Psoas muscle (tissue), 8 donors: ENCODE measurements at places on chromosomes 1 and 21. TPM values are rescaled to one million over a fixed set of nuclear protein-coding genes. Genes with fewer than 3 reads are reported as not detected.

The KMO gene
- not detected for total RNA-seq

DNA sequence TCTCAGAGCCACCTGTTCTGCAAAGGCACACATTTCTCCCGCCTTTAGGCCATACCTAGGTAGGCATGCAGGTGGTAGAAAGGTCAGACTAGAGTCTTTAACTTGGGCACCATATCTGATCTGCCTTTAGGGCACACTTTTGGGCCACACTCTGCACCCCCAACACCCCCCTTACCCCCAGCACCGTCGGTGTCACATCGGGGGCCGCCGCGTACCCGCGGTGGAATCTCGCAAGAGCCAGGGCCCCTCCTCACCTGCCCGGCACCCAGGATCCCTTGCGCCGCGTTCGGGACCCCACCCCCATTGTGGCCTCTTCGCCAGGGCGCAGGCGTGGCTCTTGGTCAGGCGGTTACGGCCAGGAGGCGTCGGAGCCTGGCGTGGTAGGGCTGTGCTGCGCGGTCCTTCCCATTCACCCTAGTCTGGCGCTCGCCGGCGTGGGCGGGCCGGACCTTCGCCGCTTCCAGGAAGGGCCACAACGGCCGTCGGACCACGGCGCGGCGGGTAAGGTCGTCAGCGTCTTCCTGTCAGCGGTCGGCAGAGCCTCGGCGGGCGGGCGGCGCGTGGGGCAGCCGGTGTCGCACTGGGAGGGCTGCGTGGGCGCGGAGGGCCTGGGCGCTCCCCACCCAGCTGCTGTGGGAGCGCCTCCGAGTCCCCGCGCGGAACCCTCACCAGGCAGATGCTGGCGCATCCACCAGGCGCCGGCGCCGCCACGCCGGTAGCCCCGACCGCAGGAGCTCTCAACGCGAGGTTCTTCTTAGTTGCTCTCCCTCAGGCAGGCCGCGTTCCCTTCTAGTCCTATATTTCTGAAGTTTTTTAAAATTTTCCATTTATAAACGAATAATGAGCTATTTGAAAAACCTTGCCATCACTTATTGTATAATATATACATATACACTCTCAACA is at the start of gene DNAH14:
TSS of gene DNAH14 (plus strand) at position 341 of the 903 bp plus-strand sequence. CDS start 23,028 bp downstream, outside the sequence.
- DNase-seq, result peak; percentile 68

DNA sequence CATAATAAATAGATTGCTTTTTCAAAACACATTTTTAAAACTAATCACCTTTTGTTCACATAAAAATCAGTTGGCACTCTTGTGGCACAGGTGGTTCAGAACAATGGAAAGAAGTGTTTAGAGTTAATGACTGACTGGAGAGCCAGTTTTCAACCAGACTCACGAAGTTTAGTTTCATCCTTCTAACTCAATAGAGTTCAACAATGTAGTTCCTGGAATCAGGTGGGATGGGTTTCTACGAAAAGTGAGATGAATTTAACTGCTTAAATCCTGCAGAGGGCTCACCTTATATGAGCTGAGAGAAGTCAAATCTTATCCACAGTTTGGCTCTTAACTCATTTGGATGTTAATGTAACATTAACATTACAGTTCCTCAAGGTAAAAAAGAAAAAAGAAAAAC is 116.5 kb downstream of the SMYD2 start:
- no peak for DNase-seq

DNA sequence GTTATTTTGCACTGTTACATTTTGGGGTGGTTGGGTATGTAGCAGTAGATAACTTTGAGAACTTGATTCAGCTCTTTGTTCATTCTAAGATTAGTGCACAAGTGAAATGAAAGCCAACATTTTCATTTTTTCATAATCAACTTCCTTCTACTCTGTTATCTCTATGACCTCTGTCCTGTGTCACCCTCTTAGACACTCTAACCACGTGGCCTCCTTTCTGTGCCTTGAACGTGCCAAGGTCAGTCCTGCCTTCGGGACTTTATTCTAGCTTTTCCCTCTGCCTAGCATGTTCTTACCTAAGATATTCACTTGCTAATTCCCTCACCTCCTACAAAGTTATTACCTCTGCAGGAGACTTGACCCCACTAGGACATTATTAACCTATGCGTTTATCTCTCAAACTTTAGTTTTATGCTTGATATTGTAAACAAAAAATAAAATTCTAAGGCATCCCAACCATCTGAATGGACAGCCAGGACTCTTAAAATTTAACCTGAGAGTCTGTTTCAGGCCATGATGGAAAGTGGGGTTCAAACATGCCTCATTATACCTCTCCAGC is 19.2 kb upstream of the EDEM3 start:
- DNase-seq, result no peak

The RAB25 gene
- not detected for total RNA-seq

The GJA4 gene
- total RNA-seq, result 12.7 TPM

The SYPL2 gene
- 125 TPM for total RNA-seq

- no peak for DNase-seq
Measured at GRCh38 chr1:192575499-192576189, at the start of gene RGS1. TSS of gene RGS1 (plus strand) at chr1:192575773. CDS start at chr1:192575793, 20 bp downstream.

The LHX8 gene
- not detected for total RNA-seq

GRCh38 chr21:38170283-38170682 is 86.5 kb upstream of the KCNJ15 start:
- DNase-seq, result no peak

GRCh38 chr1:184036517-184036949 is 995 bp downstream of the COLGALT2 start:
- peak; percentile 81 for DNase-seq

The LIN28A gene
- not detected for total RNA-seq
